ENCODE measurements at places on chromosomes 12 and 14.
A peak's percentile ranks its signal among the peaks of the same experiment; 100 is the strongest.

DNA sequence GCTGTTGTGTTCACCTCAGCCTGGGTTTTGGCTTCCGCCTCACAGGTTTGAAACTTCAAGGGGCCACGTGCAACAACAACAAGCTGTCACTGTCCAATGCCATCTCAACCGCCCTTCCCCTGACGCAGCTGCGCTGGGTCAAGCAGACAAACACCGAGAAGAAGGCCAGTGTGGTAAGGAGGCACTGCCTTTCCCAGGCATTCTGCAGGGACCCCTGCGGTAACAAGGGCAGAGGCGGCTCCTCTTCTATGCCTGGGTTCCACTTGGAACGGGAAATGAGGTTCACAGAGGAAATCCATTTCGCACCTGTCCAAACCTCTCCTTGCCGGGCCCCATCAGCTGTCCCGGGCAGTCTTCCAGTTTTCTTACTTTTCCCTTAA is 36.8 kb downstream of the HSP90AA1 start:
- DNase-seq, result no peak

DNA sequence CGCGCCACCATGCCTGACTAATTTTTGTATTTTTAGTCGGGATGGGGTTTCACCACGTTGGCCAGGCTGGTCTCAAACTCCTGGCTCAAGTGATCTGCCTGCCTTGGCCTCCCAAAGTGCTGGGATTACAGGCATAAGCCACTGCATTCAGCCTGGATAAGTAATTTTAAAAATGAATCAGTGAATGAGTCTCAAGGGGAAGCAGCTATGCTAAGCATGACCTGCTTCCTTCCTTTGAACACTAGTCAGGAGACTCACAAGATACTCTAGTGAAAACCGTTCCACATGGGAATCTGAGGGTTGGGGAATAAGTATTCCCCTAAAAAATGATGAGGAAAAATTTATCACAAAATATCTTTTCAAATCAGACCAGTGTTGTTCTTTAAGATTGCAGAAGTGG is 10.7 kb upstream of the FAM234B start:
- no peak for DNase-seq

DNA sequence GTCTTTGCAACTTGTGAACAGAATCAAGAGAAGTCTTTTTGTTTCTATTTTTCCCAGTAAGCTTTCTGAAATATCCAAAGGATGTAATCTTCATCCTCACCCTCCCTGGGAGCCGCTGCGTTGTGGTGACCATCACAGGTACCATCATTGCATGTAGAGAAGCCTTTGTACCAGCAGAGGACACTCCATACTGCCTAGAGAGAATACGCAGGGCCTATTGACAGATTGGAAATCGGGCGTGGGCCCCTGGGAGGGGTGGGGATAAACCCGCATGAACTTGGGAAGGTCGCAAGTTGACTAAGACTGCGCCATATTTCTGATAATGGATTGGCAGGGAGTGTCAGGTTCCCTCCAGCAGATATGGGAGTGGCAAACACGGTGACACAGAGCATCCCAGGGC is 12.7 kb downstream of the KRT1 start:
- DNase-seq, result no peak

DNA sequence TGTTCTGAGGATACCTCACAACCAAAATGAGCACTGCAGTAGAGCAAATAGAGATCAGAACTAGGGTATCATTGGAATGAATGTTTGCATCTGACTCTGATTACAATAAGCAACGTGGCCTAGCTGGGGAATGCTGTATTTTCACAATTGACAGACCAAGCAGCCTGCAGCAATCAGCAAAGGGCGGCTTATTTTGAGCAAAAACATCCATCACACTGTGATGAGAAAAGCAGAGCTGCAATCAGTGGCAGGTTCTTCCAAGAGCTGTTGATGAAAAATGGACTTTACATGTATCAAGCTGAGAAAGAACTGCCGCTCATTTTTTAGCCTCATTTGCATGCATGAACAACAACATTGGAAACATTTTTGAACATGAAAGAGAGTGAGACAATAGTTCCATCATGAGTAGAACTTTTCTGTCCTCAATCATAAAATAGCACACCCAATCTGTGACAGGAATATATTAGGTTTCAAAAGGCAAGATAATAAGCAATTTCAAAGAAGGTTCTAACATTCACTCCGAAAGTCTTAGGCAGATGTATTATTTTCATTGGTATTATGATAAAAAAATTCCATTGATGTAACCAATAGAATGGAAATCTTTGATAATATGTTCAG is 249.7 kb upstream of the FBXO33 start:
- DNase-seq, result no peak

GRCh38 chr14:70714055-70714550 is 72.4 kb downstream of the TTC9 start:
- no peak for DNase-seq

DNA sequence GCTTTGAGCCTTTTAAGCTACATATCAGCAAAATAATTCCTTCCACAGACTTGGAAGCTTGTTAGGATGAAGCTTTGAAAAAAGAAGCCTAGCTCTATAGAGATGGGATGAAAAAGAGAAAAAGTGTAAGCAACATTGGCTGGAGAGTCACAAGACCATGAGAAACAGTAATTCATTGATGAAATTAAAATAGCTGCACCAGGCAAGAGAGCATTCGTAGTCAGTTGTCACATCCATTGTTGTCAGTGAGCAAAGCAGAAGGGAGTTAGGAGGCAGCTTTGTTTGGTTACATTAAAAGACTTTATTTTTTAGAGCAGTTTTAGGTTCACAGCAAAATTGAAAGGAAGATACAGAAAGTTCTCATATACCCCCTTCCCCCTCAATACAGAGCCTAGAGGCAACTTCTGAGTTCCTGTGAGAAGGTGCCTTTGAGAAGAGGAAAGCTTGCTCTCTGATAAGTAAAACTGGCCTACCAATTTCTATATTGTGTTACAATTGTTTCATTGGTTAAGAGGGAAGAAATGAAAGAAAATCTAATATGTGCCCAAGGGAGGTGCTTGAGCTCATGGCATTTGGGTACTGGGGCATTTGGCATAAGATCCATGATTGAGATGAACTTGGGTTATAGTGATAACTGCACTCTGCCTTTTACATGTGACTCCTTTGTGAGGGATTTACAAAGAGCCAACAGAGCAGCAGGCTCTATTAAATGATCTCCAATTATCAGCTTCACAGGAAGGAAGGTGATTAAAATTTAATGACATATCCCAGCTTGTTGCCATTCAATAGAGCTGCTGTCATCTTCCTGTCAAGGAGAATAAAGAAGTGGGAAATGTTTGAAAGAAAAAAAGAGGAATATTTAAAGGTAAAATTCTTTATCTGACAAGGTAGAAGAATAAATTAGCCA is 361.3 kb upstream of the TMTC1 start:
- DNase-seq, result no peak

DNA sequence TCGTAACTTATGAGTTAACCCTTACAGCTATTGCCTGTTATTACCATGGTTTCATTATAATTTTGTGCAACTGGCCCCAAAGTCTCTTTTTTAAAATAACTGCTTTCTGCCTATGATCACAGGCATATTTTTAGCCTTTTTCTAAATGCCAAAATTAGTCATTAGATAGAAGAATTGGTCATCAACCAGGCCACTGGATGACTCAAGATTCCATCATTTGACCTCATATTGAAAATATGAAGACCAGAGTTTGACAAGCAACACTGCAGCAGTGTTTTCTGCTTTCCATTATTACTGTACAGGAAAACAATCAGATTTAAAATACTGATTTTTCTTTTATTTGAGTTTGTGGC is 54.7 kb upstream of the OTOGL start:
- no peak for DNase-seq

DNA sequence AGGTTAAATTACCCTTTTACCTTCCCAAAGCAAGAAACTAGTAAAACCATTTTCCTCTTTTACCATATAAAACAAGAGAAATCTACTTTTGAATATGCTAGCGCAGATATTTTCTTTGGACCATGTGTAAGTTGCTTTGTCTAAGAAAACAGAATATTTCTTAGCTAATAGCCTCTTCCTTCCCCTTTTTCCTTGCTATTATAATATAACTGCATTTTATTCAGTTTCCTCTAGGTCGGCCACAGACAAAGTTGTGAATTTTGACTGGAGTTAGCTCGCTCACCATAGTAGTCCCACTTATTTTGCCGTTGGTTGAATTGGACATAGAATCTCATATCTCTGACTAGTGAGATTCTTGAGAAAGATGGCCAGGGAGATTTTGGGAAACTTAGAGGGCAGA is 115.6 kb downstream of the PLEKHA5 start:
- no peak for DNase-seq

DNA sequence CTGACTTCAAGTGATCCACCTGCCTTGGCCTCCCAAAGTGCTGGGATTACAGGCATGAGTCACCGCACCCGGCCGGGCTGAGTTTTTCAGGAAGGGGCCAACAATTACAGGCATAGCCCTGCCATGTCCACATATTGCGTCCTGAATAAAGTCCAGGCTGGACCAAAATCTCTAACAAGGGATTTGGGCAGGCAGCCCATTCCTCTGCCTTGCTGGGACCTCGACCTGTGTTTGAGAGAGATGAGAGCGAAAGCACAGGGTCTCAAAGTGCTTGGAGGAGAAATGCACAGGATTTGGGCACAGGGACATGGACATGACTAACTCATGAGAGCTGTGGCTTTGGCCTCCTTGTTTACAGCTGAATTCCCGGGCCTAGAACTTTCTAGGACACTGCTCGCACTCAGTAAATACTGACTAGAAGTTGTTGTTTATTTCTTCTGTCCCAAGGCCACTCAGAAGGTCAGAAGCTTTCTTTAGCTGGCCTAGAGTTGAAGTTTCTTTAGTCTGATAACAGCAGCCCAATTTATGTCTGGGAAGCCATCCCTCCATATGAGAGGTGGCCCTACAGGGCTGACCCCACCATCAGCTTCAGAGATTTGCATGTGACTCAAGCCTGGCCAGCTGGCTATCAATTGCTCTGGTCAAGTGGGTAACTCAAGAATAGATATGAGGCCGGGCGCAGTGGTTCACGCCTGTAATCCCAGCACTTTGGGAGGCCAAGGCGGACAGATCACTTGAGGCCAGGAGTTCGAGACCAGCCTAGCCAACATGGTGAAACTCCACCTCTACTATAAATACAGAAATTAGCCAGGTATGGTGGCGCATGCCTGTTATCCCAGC is 11.7 kb downstream of the CAMKK2 start:
- no peak for DNase-seq

- peak; percentile 52 for DNase-seq
Observed at GRCh38 chr12:76470028-76470939, 89.3 kb downstream of the OSBPL8 start.

DNA sequence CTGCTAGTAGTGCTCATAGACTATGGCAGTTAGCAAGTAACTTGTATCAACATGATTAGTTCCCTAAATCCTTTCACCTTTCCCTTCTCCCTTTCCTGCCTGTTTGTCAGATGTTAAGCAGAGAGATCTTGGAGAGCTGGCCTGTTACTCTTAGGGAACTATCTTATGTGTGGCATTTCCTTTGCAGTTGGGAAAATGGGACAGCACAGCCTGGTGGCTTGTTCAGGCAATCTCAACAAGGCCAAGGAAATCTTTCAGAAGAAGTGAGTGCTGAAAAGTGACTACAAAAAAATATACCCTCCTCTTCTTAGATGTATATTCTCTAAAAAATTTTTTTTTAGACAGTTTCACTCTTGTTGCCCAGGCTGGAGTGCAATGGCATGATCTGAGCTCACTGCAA is 7.4 kb downstream of the PARP2 start:
- DNase-seq, result no peak

DNA sequence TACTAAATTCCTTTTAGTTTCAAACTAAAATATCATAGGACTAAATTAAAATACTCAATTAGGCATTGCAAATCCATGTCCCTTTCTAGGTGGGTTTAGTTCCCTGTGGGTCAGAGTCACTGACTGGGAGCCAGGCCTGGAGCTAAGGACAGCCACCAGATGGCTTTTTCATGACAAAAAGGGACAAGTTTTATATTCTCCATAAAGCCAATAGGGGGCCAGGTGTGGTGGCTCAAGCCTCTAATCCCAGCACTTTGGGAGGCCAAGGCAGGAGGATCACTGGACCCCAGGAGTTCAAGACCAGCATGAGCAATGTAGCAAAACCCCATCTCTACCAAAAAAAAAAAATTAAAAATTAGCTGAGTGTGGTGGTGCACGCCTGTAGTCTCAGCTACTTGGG is 35.4 kb upstream of the EIF5 start:
- DNase-seq, result no peak

- DNase-seq, result no peak
Observed at GRCh38 chr14:32384464-32384863, 55.4 kb downstream of the AKAP6 start.

- DNase-seq, result no peak
Observed at GRCh38 chr12:10551375-10551774, 45.7 kb downstream of the EIF2S3B start.

- DNase-seq, result no peak
Observed at GRCh38 chr14:22008766-22009165, 335.1 kb upstream of the OR4E1 start.
